DMS53 (cell line): ENCODE measurements at places on chromosomes 4 and X.
A peak's percentile ranks its signal among the peaks of the same experiment; 100 is the strongest.

DNA sequence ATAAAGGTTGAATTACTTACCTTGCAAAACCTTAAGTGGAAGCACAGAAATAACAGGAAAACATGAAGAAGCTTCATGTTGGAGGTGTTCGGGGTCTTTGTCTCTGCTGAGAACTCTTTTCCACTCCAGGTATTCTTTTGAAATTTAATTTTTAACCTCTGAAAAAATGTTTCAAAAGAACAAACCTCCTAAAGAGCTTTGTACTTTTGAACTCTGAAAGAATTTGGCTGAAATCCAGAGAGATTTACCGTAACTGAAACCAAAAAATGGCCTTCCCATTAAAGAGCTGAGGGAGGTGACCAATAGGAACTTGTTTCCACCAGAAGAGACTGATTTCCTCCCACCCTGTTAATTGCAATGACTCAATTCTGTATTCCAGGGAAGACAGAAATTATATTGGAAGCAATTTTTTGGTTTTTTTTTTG, at the start of gene CFI:
Gene CFI, minus strand, starts transcription at position 105 of the 425 bp plus-strand sequence. Its CDS starts 28 bp downstream, at position 77.
- no peak for DNase-seq

DNA sequence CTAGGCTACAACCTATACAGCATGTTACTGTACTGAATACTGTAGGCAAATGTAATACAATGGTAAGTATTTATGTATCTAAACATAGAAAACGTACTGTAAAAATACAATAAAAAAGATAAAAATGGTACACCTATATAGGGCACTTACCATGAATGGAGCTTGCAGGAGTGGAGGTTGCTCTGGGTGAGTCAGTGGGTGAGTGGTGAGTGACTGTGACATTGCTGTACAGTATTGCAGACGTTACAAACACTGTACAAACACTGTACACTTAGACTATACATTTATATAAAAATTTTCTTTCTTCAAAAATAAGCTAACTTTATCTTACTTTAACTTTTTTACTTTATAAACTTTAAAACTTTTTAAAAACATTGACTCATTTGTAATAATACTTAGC, 190.3 kb upstream of the NR3C2 start:
- DNase-seq: no peak

DNA sequence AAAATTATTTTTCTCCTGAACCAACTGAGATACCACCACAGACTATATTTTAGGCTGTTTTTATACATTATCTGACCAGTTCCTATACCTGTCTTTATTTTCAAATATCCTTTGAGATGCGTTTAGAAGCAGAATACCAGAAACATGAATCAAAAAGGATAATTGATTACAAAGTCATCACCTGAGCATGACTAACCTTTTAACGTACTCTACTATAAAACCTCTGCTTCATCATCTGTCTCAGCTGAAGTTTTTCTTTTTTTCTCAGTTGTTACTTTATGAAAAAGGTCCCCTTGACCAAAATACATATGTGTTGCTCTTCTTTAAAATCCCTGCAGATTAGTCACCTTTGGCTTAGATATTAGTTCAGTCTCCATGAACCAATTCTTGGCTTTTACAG, 109.8 kb downstream of the AMMECR1 start:
- DNase-seq: no peak

DNA sequence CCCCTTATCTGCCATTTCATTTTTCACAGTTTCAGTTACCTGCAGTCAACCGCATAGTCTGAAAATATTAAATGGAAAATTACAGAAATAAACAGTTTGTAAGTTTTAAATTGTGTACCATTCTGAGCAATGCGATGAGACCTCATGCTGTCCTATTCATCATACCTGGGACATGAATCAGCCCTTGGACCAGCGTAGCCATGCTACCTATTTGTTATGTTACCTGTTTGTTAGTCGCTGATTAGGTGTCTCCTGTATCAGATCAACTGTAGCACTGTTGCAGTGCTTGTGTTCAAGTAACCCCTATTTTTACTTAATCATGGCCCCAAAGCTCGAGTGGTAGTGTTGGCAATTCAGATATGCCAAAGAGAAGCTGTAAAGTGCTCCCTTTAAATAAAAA, 492.2 kb upstream of the AADAT start:
- DNase-seq: no peak

- DNase-seq: peak; percentile 26
Measured at GRCh38 chrX:120311727-120312063, 434 bp upstream of the TMEM255A start.

- no peak for DNase-seq
Measured at GRCh38 chr4:54056360-54056759, 8.0 kb downstream of the CHIC2 start.

GRCh38 chr4:73197220-73197619, 61.4 kb downstream of the ANKRD17 start:
- DNase-seq: no peak

GRCh38 chrX:119181491-119181890, 53.9 kb upstream of the KIAA1210 start:
- DNase-seq: peak; percentile 75

DNA sequence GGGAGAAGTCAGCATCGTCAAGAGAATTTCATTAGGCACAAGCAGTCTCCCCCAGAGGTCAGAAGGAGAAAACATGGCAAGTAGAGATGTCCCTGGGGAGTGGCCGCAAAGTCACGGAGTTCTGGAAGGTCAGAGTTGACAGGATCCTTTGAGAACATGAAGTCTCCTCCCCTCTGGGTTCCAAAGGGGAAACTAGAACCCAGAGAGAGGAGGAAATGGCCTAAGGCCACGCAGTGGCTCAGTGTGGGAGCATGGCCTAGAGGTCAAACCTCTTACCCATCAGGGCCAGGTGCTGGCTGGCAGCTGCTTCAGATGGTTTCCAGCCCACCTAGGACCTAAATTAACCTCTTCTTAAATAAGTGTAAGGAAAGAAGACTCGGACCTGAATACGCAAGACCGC, 884 bp downstream of the IDH3G start:
- no peak for DNase-seq

DNA sequence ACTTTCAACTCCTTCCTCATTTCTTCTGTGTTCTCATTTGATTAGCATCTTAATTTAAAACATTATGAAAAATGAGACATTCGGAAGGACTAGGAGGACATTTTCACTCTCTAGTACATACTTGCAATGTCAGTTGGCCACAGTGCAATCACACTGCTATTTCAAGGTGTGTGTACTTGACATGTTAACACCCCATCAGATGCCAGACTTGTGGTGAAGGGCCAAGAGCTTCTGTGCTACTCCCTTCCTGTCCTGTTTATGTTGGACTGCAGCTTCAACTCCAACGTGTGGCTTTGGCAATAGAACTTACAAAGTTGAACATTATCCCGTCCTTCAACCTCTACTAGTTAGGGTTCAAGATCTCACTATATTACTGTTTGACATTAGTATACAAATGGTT, 221.0 kb downstream of the PALLD start:
- no peak for DNase-seq

DNA sequence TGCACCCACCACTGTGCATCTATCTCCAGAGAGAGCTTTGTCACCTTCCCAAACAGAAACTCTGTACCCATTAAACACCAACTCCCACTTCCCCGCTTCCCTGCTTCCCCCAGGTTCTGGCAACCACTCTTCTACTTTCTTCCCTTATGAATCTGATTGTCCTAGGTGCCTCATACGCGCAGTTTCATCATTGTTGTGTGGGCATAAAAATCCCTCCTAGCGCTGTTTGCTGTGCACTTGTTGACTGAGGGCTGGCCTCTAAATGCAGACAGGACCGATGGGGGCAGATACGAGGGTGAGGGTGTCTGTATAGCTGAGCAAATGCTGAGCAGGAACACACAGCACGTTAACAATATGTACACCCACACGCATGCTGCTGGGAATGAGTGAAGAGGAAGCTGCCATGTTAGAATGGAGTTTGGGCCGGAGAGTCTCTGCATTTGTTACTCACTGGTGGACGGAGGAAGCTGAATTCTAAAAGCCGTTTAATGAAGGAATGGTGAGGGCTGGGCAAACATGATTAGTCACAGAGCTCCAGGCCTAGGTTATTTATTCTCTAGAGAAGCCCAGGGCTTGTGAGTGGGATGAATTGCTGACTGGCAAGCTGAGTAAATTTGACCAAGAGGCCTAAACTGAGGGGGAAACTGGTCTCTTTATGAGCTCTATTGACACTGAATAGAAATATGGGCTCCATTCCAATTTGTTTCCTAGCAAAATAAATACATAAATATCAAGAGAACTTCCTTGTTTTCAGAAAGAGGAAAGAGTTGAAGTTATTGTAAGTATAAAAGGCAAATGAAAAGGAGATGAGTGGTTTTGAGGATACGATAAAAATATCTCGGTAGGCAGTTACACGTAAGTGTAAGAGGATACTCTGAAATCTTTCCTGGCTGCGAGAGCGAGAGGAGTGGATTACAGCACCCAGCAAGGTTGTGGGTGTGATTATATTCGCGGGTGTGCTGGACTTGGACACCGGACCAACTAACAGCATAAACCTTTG, 95.9 kb upstream of the RPS6KA3 start:
- peak; percentile 99 for DNase-seq

GRCh38 chr4:98577956-98578355, 80.5 kb downstream of the TSPAN5 start:
- DNase-seq: no peak

- DNase-seq: no peak
Measured at GRCh38 chrX:135006187-135006586, 15.4 kb downstream of the SMIM10 start.

GRCh38 chrX:11535156-11535919, 130.4 kb downstream of the ARHGAP6 start:
- DNase-seq: no peak

- DNase-seq: no peak
Measured at GRCh38 chr4:176306837-176307665, 12.7 kb upstream of the SPCS3 start.

GRCh38 chr4:155889031-155889793, 14.3 kb upstream of the TDO2 start:
- DNase-seq: no peak

DNA sequence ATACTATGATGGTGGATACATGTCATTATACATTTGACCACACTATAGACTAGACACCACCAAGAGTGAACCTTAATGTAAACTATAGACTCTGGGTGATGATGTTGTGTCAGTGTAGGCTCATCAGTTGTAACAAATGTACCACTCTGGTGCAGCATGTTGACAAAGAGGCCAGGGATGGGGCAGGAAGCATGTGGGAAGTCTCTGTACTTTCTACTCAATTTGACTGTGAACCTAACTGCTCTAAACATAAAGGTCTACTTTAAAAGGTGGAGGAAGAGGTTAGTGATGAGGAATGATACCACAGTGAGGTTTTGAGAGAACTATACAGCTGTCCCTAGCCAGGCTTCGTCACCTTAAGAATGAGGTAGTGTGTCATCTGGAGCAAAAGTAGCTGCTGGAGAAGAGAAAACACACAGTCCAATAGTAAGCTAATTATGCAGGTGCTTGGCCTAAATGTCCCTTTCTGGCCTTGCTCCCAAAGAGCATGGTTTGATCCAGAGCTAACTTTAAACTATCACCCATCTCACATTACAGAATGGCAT, 38.4 kb downstream of the GRSF1 start:
- DNase-seq: no peak

- DNase-seq: no peak
Measured at GRCh38 chr4:26386386-26386785, 65.6 kb downstream of the RBPJ start.

GRCh38 chrX:154739952-154740465, 10.9 kb downstream of the GAB3 start:
- DNase-seq: no peak

DNA sequence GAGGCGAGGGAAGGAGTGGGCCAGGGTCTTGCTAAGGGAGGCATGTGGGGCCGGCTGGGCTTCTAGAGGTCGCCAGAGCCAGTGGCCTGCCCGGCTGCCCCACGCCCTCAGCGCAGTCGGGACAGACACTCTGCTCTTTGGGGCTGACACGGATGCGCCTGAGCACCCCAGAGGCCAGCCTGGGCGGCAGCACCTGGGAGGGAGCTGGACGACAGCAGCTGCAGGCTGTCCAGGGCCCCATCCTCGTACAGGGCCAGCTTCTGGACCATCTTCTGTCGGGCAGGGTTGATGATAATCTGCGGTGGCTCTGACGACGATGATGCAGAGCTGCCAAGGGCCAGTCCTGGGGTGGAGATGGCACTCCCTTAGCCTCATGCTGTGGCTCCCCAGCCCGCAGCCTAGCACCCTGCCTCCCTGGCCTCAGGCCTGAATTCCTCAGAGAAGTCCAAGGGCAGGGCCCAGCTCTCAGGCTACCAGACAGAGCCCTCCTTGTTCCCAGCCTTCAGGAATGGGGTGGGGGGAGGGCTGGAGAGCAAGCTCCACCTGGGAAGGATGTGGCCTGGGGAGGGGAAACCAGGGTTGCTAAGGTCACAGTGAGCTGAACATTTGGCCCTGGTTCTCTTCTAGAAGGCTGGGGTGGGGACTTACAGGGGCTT, 7.2 kb downstream of the IRAK1 start:
- DNase-seq: no peak

GRCh38 chr4:76894537-76895255, 3.2 kb downstream of the SOWAHB start:
- no peak for DNase-seq

GRCh38 chr4:142339053-142339452, 507.0 kb downstream of the INPP4B start:
- peak; percentile 6 for DNase-seq

GRCh38 chr4:15434676-15435075, 6.8 kb downstream of the C1QTNF7 start:
- DNase-seq: no peak
